Activated CD4-positive, alpha-beta T cell treated with anti-CD3 and anti-CD28 coated beads, Interleukin-2, amount 10 ng/mL, durations not matched to agents 7 days and 5 days (primary cell): ENCODE measurements at places on chromosomes 16 and 17.
A peak's percentile ranks its signal among the peaks of the same experiment; 100 is the strongest.

DNA sequence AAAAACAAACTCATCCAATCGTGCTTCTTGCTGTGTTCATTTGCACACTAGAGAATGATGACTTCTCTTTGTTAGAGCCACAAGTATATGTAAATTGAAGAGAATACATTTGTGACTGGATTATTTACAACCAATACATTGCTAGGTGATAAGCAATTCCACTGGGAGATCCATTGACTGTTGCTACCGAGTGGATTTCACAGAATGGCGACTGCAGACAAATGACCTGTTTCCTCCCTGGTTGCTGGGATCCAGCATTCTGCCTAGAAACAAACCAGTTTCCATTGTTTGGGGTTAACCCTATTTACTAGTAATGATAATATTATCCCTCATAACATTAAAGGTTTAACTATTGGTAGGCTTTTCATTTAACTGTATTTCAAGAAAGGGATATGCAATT, 36.9 kb upstream of the CPHXL start:
- no peak for DNase-seq

GRCh38 chr17:75771334-75772281, 6.6 kb upstream of the GALK1 start:
- no peak for DNase-seq

GRCh38 chr17:31275116-31275515, 21.9 kb downstream of the OMG start:
- DNase-seq, result no peak

DNA sequence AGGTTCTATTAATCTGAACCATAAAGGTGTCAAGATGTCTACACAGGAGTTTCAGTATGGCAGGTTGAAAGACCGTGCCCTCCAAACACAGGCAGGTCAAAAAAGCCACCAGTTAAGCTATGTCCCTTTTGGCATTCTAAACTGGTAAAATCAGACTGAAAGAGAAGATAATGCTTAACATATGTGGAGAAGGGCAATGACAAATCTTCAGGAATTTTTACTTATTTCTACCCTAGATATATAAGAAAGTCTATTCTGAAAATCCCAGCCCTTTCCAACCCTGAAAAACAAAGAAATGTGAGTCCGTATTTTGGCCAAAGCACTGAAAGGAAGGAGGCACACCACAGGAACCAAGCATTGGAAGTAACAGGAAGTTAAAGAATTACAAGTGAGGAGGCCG, 16.5 kb downstream of the AP1G1 start:
- no peak for DNase-seq

- no peak for DNase-seq
Observed at GRCh38 chr16:83244057-83244456, 563.7 kb upstream of the HSBP1 start.

- no peak for DNase-seq
Observed at GRCh38 chr16:80350061-80350460, 190.7 kb upstream of the DYNLRB2 start.

- no peak for DNase-seq
Observed at GRCh38 chr16:12276576-12276975, 300.0 kb downstream of the SNX29 start.

- no peak for DNase-seq
Observed at GRCh38 chr17:82957961-82958561, 118.2 kb upstream of the ZNF750 start.

DNA sequence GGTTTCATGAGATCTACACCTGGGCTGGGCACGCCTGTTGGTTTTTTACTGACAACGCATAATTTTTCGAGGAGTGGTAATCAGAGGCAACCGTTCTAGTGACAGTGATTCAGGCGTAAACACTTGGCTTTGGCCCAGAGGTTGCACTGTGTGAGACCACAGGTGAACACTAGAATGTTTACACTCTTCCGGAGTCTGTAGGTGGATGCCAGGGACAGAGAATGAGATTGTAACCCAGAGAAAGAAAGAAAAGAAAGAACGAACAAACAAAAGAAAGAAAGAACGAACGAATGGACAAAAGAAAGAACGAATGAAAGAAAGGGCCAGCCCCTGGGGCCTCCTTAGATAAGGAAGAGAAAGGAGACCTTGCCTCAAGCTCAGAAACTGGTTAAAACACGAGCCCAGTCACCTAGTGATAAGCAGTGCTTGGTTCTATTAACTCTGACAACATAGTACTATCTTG, 113.2 kb downstream of the PRKCB start:
- peak; percentile 52 for DNase-seq

DNA sequence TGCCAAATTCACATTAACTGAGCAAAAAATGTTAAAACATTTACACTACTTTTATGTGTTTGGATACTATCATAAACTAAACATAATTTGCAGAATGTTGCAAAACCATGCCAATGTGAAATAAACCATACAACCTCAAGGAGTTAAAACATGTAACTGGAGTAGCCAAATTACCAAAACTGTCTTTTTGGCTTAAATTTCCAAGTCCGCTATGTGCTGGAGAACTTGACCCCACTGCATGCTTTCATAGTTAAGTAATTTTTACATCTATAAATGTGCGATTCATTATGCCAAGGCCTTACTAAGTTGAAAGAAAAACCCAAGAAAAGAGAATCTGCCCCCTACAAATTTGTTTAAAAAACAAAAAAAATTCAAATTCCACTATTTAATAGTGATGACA, 28.2 kb downstream of the BRD7 start:
- no peak for DNase-seq

DNA sequence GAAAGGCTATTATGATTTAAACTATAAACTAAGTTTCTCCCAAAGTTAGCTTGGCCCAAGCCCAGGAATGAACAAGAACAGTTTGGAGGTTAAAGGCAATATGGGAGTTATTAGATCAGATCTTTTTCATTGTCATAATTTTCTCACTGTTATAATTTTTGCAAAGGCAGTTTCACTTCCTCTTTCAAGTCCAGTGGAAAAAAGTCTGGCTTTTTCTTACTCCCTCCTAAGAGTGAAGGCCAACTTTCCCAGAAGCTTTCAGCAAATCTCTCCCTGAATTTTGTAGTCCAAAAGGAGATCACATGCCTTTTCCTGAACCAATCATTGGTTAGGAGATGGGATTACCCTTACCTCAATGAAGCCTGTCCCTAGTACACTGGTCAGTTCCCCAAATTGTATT, 9.1 kb upstream of the BLMH start:
- DNase-seq, result no peak

- DNase-seq, result no peak
Observed at GRCh38 chr16:56912746-56913708, 18.9 kb upstream of the HERPUD1 start.

DNA sequence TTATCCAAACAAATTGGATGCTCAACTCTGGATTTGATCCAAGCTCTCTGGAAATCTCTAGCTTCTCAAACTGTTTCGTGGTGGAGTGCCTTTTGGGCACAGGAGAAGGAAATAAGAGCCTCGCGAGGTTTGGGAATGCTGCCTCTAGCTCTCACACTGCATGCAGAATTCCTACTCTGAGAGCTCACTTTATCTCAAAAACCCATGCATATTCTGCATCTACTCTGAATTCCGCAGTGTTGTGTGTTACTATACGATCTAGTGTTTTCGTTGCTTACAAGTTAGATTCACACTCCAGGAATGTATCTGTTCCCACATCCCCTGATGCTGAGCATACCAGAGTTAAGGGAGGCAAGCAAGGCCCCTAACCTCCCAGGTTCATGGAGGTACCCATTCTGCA, 462.7 kb downstream of the WWOX start:
- DNase-seq, result no peak

DNA sequence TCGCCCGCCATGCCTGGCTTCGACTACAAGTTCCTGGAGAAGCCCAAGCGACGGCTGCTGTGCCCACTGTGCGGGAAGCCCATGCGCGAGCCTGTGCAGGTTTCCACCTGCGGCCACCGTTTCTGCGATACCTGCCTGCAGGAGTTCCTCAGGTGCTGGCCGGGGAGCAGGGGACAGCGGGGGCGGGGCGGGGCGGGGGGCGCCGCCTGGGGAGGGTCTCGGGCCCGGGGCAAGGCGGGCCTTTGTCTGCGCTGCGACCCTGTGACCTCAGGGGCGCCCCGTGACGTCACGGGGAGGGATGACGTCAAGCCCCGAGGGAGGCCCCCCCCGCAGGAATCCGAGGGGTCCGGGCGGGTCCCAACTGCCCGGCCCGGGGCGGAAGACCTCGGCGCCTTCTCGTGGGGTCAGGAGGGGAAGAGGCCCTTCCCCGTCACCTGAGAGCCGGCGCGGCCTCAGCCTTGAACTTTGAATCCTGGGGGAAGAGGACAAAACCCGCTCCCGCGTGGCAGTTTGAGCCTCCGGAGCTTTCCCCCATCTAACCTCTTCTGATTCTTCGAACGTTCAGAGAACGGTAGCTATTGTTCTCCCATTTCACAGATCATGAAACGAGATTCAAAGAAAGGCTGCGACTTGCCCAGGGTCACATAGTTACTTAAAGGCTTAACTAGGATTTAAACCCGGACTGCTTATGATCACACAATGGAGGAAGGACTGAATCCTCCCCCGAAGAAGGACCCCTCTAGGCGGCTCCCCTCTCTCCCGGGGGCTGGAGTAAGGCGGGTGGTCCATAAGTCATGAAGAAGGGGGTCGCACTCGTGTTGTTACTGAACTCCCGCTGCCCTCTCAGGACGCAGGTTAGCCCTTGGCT, 527 bp downstream of the TRAF4 start:
- DNase-seq, result peak; percentile 71

GRCh38 chr17:27332047-27332393, 38.1 kb downstream of the WSB1 start:
- DNase-seq, result no peak

GRCh38 chr16:24748242-24748641, 18.8 kb downstream of the TNRC6A start:
- no peak for DNase-seq

DNA sequence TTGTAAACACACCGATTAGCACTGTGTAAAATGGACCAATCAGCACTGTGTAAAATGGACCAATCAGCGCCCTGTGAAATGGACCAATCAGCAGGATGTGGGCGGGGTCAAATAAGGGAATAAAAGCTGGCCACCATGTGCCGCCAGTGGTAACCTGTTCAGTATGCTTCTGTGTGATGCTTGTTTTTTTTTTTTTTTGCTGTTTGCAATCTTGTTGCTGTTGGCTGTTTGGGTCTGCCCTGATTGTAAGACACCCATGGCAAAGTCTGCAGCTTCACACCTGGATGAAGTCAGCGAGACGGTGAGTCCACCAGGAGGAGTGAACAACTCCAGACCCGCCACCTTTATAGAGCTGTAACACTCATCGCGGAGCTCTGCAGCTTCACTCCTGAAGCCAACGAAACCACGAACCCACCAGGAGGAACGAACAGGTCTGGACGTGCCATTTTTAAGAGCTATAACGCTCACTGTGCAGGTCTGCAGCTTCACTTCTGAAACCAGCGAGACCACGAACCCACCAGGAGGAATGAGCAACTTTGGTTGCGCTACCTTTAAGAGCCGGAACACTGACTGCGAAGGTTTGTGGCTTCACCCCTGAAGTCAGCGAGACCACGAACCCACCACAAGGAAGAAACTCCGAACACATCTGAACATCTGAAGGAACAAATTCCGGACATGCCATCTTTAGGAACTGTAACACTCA, 85.0 kb upstream of the MED9 start:
- DNase-seq, result peak; percentile 68

DNA sequence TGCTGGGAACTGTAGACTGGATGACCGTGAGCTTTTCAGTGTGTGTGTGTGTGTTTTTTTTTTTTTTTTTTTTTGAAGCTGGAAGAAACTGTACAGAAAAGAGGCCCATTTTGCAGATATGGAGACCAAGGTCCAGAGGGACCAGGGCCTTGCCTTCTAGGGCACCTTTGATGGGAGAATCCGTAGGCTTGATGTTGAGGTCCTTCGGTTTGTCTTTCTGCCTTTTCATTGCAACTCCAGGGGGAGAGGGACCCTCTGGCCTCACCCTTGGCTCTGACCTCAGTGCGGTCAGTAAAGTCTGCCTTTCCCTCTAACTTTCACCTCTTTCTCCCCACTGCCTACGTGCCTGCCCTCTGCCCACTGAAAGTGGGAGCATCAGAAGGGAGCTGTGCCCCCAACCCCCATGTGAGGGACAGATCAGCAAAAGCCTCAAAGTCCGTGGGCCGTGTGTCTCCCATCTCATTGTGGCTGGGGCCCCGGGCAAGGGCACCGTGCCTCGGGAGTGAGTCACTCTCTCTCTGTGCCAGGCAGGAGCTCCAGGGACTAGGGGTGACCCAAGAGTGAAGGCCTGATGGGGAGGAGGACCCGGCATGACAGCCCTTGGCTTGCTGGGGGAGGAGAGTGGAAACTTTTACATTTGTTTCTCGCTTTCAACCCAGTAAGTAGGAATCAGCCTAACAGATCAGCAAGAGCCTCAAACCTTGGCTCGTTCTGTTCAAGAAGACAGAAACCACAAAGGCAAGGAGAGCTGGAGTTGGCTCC, 123.6 kb downstream of the CMIP start:
- DNase-seq, result no peak

DNA sequence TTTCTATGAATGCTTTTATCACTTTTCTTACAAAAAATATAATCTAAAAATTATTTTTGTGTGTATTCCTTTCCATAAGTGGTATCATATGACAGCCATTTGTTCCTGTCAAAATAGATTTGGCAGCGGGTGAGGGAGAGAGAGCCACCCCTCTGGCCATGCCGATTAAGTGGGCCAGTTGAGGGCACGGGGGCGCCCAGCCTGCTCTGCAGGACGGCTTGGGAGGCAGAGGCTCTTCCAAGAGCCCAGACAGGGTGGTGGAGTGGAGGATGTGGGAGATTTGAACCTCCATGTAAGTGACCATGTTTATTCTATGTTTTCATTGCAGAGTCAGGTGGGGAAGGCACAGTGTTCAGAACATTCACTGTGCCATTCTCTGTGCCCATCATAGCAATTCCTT, 88.8 kb downstream of the IRX3 start:
- no peak for DNase-seq

GRCh38 chr17:4721203-4722135, 9.8 kb upstream of the MED11 start:
- DNase-seq, result no peak

GRCh38 chr16:47465919-47466630, 4.9 kb downstream of the PHKB start:
- no peak for DNase-seq

DNA sequence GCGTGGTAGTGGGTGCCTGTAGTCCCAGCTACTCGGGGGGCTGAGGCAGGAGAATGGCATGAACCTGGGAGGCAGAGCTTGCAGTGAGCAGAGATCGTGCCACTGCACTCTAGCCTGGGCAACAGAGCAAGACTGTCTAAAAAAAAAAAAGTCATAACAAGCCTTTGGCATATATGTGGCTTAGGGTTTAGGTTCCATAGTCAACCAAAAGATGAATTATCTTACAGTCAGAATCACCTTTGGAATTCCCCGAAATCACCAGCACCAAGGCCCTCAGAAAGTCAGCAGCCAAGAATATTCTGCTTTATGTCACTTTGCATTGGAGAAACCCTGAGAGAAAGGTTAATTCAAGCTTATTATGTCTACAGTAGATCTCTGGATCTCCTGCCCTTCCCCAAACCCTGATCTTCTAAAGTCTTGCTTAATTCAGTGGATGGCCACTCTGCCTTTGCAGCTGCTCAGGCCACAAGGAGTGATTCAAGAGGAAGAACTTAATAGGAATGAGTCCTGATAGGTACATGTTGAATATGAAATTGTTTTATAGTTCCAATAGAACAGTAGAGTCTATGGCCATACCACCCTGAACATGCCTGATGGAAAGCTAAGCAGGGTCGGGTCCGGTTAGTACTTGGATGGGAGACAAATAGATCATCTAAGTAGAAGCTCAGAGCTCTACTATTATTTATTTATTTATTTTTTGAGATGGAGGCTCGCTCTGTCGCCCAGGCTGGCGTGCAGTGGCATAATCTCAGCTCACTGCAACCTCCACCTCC, 196.0 kb upstream of the CACNG5 start:
- DNase-seq, result no peak

- DNase-seq, result peak; percentile 100
Observed at GRCh38 chr16:46688654-46689364, at the start of gene VPS35. Gene VPS35 (minus strand): TSS chr16:46689178. CDS start chr16:46689133, 45 bp downstream.

- peak; percentile 68 for DNase-seq
Observed at GRCh38 chr16:57042157-57043111, 49.9 kb upstream of the CPNE2 start.
